ENCODE measurements at places on chromosomes 13 and 19.

DNA sequence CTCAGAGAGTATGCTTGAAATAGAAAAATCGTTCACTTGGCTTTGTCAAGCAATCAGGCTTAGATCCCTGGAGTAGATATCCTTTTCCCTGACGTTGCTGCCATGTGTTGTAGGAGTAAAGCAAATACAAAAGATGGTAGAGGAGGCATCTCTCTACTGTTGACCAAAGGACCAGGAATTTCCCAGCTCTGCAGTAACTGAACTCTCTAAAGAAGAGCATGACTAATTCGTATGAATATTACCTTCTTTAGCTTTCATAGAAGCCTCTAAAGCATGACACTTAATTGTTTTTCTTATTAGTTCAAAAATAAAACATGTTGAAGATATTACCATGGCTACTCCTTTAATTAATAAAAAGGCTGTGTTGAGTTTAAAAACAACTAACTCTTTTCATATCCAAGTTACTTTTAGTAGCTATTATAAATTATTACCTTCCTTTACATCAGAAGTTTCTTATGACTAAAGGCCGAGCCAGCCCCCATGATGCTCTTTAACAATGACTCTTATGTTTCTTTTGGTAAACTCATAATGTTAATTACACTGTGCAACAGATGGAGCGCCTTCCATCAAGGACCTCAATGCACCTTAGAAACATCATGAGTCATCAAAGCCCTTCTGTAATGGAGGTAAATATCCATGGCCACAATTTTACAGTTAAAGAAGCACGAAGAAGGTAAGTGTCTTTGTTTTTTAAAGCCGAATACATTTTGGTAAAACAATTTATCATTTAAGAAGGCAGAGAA is 352.4 kb downstream of the KLF5 start:
- DNase-seq = no peak

GRCh38 chr19:591099-591958 is 1.6 kb downstream of the HCN2 start:
- DNase-seq = no peak

DNA sequence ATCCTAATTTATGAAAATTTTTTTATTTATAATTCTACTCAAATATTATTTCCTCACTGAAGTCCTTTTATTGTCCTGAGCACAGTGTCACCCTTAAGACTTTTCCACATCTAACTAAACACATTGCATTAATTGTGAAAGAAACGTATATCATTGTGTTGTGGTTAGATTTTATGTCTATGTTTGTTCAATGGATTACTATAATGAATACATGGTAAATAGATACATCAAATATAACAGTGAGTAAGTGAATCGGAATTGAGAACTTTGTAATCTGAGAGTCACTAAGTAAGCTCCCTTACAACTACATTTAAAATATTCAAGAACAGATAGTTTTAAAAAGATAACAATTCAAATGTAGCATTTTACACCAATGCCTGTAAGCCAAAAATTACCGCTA is 417.6 kb upstream of the PCDH20 start:
- no peak for DNase-seq

- no peak for DNase-seq
Measured at GRCh38 chr13:103291798-103292572, 225.8 kb upstream of the SLC10A2 start.

GRCh38 chr19:8615813-8616596 is 5.5 kb upstream of the ADAMTS10 start:
- peak; percentile 84 for DNase-seq

DNA sequence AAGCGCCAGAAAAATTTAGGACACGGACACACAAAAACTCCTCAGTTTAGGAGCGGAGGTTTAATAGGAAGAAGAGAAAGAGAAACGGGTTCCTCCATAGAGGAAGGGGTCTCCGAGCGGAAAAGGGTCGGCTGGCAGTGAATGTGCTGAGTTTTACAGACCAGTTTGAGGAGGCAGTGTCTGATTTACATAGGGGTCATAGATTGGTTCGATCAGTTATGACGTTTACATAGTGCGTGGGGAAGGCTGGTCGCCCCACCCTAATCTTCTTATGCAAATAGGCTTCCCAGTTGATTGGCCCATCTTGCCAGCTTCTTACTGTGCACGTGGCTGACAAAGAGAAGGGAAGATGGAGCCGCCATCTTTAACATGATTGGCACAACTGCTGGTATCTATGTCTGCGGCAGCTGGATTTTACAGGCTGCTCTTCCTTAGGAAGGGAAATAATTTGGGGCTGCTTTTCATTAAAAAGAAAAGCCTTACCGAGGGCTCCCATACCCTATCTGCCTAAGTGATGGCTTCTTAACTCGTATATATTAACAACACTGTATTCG is 1.2 kb upstream of the ZNF225 start:
- DNase-seq = no peak

- no peak for DNase-seq
Measured at GRCh38 chr13:86567119-86567518, 767.9 kb upstream of the SLITRK6 start.

DNA sequence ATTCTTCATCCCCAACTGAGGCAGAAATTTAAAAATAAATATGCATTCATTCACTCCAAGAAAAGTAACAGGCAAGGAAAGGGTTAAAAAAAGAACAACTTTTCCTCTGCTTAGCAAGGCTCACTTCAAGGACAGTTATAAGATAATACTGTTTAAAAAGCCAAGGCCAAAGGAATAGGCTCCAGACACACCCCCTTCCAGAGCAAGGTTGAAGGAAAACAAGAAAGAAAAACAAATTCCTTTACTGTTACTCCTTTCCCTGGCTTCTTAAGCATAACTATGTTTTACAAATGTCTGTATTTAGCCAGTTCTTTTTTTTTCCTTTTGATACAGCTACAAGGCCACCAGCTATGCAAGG is 8.5 kb downstream of the SIGLEC11 start:
- no peak for DNase-seq

- no peak for DNase-seq
Measured at GRCh38 chr13:105436943-105437342, 1098.5 kb downstream of the EFNB2 start.

- DNase-seq = no peak
Measured at GRCh38 chr19:7618771-7619510, 10.4 kb downstream of the XAB2 start.

DNA sequence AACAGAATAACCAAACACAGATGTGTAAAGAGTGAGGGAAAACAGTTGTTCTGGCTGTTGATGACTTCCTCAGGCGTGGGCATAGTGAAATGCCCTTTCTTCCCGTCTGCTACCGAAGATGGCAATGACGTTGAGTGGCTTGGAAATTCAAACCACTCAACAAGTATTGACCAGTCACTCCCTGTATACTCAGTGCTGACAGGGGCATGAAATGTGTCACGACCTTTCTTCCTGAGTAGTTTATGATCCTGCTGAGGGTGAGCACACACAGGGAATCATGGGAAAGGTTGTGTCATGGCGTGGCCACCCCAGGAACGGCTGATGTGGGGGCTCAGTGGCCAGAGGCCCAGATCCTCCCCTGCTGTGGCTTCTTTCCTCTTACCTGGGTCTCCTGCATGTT is 87.8 kb upstream of the C1QTNF9B start:
- no peak for DNase-seq

DNA sequence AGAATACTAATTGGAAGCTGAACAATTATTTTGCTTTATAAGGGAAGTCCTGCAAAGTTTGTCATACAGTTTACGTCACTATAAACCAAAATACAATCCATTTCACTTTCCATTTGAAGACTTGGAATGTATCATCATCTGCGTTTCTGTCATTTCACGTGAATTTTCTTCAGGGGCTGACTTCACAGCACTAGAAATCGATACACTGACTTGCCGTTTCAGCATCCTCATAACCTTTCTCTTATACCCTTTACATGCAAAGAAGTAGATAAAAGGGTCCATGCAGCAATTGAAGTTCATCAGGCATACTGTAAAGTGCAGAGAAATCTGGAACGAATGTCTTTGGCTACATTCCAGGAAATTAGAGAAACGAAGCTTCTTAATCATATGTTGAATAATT is 12.2 kb downstream of the GPR183 start:
- DNase-seq = no peak

DNA sequence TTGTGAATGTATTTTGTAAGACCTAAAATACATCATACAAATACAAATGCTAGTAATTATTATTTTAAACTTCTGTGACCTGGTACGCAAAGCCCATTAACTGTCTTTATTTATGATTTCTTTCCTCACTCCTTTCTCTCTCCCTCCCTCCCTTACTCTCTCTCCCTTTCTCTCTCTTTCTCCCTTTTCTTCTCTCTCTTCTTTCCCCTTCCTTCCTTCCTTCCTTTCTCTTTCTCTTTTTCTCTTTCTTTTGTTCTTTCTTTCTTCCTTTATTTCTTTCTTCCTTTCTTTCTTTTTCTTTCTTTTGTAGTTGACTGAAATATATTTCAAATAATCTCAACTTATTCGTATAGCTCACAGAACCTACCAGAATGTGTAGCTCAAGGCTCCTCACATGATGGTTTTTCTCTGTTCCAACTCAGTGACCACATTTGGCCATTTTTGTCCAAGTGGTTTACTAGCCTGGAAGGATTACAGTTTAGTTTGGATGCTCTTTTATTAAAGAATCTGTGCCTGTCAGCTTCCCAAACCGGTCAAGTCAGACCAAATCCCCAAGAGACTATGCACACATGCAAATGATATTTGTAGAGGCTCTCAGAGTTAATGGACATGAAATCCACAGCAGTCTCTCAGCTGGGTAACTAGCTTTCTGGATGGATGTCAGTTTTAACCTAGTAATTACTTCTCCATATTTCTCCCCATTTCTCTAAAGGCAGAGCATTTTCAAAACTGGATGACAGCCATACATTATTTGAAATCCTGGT is 71.7 kb downstream of the POSTN start:
- DNase-seq = no peak

DNA sequence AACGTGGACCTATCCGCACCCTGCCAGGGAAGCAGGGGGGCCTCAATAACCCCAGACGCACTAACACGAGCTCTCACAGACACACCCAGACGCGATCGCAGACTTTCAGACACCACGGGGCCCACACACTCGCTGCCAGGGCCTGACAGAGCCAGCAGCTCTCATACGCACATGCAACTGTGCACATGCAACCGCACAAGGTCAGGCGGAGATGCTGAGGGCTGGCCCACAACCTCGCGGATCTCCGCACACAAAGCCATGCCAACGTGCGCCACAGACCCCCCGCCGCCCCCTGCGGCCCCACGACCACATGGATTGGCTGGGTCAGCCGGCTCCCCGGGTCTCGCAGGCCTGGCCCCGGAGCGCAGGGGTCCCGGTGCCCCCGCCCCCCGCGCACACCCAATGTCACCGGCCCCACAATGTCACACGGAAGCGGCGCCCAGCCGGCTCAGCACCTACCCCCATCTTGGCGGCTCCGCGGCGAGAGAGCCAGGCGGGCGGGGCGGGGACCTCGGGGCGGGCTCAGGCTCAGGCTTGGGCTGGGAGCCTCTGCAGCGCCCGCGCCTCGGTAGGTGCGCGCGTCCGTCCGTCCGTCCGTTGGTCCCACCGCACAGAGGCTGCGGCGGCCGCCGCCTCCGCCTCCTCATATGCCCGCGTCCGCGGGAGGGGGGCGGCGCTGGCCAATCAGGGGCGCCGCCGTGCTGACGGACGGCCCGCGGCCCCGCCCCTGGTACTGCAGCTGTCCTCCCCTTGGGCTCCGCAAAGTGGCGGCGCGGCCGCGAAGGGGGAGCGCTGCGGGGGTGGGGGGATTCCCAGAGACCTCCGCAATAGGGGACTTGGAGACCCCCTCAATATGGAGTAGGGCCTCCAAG is at the start of gene ATP1A3:
ATP1A3 (minus strand) TSS at position 619 of the 872 bp plus-strand sequence; CDS start at position 465, 154 bp downstream.
- DNase-seq = peak; percentile 87

DNA sequence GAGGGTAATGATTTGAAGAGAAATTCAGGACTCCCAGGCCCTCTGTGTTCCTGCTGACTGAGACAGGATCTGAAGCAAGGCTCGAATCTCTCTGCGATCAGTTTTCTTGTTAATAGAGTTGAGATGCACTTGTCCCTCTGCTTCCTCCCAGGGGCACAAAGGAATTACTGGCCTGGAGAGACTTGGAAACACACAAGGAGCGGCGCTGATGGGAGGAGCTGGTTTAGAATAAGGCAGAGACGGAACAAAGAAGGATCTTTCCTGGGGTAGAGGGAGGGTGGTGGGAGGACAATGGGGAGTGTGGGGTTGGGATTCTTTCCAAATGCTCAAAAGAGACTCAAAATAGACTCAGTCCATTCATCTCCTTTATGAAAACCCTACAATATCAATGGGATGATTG is 719.1 kb downstream of the UQCRFS1 start:
- no peak for DNase-seq

DNA sequence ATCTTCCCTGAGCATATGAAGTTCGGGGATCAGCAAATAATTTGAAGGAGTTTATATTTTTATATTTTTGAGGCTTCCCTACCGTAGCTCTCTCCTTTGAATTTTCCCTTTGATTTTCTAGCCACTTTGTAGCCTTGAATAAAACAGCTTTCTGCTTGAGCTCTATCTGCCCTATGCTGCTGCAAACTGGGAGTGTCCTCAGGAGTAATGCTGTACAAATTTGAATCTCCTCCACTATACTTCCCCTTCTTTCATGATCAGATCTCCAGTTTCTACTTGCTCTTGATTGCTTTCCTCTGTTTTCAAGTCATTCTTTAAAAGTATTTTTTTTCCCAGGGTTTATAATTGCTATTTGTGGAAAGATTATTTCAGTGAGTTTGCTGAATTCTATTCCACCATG is 14.6 kb downstream of the PDS5B start:
- no peak for DNase-seq

GRCh38 chr13:32278426-32278825 is 36.7 kb downstream of the ZAR1L start:
- no peak for DNase-seq

GRCh38 chr19:10552510-10553053 is 8.9 kb downstream of the ATG4D start:
- DNase-seq = no peak

DNA sequence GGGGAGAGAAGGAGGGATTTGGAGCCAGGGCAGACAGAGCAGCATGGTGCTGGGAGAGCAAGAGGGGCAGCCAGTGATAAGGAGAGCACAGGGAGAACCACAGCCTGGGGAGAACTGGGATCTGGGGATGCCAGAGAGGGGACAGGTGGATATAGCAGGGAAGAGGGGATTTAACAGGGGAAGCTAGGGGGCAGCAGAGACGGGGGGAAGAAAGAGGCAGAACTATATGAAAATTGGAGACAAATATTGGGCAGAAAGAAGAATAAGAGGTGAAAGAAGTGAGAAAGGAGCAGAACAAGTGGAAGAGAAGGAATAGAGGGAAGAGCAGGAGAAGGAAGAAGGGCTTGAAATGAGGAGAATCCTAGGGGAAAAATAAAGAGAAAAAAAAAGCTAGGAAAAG is 6.5 kb upstream of the ZNF528 start:
- no peak for DNase-seq

GRCh38 chr19:29860492-29860891 is 48.7 kb downstream of the CCNE1 start:
- DNase-seq = no peak

GRCh38 chr19:17910791-17911360 is 21.9 kb upstream of the CCDC124 start:
- DNase-seq = no peak
